ENCODE measurements at places on chromosomes 11 and 22. TPM values are rescaled to one million over a fixed set of nuclear protein-coding genes. Genes with fewer than 3 reads are reported as not detected.

Gene SULT4A1
- 0.58 TPM for total RNA-seq

Gene CD82
- total RNA-seq, result 16.5 TPM

Gene DCDC1
- not detected for total RNA-seq

Gene OR4C6
- total RNA-seq, result not detected

Gene OR4X1
- total RNA-seq, result not detected

Gene KCNK4
- not detected for total RNA-seq

Gene IZUMO1R
- total RNA-seq, result not detected

Gene RIN1
- 18.4 TPM for total RNA-seq

Gene PRG2
- total RNA-seq, result not detected

Gene ROBO4
- 13.4 TPM for total RNA-seq

Gene TMPRSS13
- total RNA-seq, result not detected

Gene API5
- 64.4 TPM for total RNA-seq

Gene MMP7
- not detected for total RNA-seq

Gene RCOR2
- total RNA-seq, result 7.8 TPM

Gene CSF2RB
- total RNA-seq, result 0.17 TPM

Gene POU2F3
- not detected for total RNA-seq

Gene DSCAML1
- not detected for total RNA-seq

Gene OR52I1
- total RNA-seq, result not detected

Gene PRRG4
- not detected for total RNA-seq

Gene HORMAD2
- total RNA-seq, result not detected

Gene SIAE
- total RNA-seq, result 20.9 TPM

Gene TUBA8
- 0.77 TPM for total RNA-seq

Gene TBX10
- total RNA-seq, result not detected

Gene SCGB1D4
- not detected for total RNA-seq

Gene PGA4
- not detected for total RNA-seq

Gene TRIM29
- not detected for total RNA-seq

Gene MUC15
- not detected for total RNA-seq

Gene APOL1
- total RNA-seq, result 2.8 TPM

Gene PRODH
- total RNA-seq, result 13.6 TPM

Gene ALKBH3
- total RNA-seq, result 30.5 TPM

Gene APOL5
- total RNA-seq, result not detected

Gene C11orf42
- not detected for total RNA-seq

Gene ARHGEF12
- 38.2 TPM for total RNA-seq

Gene AP1B1
- total RNA-seq, result 32.3 TPM

Gene PTPRCAP
- not detected for total RNA-seq

Gene PRSS23
- total RNA-seq, result 459 TPM

Gene RNF214
- total RNA-seq, result 9.4 TPM

Gene LRRN4CL
- 5.3 TPM for total RNA-seq

Gene DEUP1
- not detected for total RNA-seq

Gene GLYATL1
- total RNA-seq, result under 0.01 TPM

Gene LYVE1
- not detected for total RNA-seq

Gene HOATZ
- not detected for total RNA-seq

Gene UBQLNL
- total RNA-seq, result not detected

Gene JAM3
- total RNA-seq, result 47.7 TPM

Gene ANO1
- total RNA-seq, result 0.43 TPM

Gene TSPO
- total RNA-seq, result 709 TPM

Gene PRR33
- total RNA-seq, result not detected

Gene FAT3
- total RNA-seq, result 0.68 TPM

Gene LMNTD2
- total RNA-seq, result 0.60 TPM

Gene LGALS12
- total RNA-seq, result 2.4 TPM

Gene SMC1B
- not detected for total RNA-seq

Gene CRELD2
- 95.9 TPM for total RNA-seq

Gene MYH9
- 459 TPM for total RNA-seq

Gene PNPLA2
- 32.1 TPM for total RNA-seq

Gene KRTAP5-1
- total RNA-seq, result not detected

Gene RNF169
- total RNA-seq, result 10.0 TPM

Gene IL17REL
- total RNA-seq, result not detected

Gene FOLR3
- not detected for total RNA-seq
